ENCODE measurements at places on chromosomes 7 and 10.

DNA sequence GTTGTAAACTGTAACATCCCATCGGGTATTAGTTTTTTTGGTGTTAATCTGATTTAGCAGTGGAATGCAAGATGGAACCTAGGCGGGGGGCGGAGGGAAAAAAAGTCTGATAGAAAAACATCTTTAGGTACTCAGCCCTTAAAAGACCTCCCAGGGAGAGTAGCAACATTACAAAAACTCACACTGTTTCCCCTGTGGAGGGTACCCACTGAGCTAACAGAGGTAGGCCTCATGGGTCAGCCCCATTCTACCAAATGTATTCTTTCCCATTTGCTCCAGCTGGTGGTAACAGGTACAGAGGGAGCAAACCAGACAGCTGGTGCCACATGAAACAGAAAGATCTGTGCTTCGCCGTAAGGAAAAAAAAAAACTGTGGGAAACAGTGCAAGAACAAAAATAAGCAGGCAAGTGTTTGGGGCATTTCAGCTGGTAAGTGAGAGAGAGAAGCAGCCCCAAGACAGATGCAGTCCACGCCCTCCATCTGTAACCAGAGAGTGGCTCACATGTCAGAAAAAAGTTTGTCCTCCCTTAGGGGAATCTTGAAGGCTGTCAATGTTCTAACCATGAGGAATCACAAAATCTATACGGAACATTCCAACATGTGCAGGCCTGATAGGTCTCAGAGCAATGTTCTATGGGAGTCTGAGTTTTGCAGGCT, 65.3 kb downstream of the HOXA1 start:
- no peak for DNase-seq

DNA sequence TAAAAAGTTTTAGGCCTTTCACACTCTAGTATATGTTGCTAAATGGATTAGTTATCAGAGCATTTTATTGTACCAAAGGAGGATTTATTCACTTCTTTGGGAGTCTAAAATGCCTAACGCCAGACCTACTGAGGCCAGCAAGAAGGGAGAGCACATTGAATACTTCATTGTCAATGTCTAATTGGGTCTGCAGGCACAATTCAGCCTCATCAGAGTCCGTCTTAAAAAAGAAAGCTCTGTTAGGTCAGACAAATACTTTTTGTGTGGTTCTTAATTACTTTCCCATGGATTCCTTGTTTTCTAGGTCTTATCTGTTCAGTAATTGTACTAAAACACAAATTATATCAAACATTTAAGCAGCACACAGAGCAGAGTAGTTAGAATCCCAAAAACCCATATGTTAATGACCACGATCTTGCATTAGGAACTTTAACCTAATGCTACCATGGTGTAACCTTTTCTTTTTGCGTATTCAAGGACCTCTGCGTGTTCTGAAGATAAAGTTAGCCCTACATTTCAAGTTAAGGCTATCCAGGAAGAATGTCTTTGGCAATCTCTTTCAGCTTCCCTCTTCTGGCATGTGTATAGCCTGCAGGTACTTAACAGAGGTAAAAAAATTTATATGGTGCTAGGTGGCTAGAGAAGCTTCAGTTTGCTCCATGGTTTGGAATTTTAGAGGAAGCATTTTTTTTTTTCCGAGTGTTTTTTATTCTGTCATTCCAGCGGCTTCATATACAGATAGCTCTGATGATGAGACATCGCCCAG, 45.7 kb upstream of the STRIP2 start:
- DNase-seq = no peak

GRCh38 chr10:73407495-73407894, 6.4 kb downstream of the ANXA7 start:
- DNase-seq = no peak

DNA sequence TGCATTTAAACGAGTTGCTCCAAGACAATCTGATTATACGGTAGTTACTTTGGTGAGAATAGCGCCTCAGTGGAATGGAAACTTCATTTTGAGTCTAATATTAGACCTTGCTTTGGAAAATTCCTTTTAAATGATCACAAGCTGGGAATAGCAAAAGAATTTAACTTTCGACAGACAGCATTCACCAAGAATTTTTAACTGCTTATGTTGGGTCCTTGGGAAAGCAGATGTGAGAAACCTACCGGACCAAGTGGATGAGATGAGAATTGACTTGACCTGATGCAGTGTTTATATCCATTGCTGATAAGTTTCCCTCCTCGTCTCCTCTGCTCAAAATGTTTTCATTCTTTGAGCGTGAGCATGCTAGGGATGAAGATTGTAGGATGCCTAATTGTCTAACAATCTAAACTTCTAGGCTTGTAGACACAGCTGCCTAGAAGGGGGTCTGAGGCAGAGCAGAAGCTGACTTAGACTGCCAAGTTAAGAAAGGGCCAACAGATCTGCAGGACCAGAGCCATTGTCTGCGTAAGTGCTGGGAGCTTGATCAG, 126.9 kb downstream of the CNNM2 start:
- DNase-seq = no peak

- DNase-seq = no peak
These were observed 23.4 kb downstream of the VWA2 start for GRCh38 chr10:114262496-114262895.

DNA sequence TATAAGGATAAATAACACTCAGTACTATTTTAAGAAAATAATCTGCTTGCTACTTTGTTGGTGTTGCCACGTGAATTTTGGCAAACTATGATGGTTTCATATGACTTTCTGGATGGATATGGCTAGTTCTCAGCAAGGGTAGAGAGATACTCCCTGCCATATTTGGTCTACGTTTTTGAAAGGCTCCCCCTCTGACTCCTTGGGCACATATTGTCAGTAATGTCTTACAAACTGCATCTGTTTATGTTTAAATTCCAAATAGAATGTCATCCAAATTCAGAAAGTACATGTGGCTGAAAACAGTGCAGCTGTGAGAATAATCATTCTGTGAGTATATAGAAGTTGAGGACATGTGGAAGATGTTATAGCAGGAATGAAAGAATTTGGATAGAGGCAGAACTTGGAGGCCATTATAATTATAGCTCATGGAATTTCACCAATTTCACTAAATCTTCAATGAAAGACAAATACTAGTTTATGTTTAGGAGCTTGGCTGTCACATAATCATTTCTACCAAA, 107.8 kb downstream of the SRI start:
- no peak for DNase-seq

GRCh38 chr7:77954773-77955555, 156.4 kb downstream of the PHTF2 start:
- DNase-seq = no peak

DNA sequence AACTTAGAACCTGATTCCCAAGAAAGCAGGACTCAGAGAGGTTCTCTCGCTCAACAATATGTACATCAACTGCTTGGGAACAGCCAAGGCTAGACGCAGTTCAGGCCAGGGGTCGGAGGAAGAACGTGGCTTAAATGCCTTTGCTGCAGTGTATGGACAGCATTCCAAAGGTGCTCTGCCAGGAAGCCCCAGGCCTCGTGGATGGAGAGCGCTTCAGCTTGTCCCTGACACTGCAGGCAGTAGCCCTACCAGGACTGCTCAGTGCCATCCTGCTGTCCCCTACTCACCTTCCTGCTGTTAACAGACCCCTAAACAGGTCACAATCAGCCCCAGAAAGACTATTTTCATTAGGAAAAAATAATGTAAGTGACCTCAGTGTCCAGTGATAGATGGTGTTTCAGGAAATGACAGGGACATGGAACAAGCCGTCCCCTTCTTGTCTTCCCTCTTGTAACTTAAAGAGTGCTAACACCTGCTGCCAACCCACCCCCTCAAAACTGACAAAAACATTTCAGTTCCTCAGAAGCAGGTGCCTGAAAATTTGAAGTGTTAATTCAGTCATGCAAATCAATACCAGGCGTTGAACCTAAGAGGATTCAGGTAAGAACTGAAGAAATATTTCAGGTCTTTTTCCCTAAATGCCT, 16.5 kb downstream of the CREB3L2 start:
- no peak for DNase-seq

DNA sequence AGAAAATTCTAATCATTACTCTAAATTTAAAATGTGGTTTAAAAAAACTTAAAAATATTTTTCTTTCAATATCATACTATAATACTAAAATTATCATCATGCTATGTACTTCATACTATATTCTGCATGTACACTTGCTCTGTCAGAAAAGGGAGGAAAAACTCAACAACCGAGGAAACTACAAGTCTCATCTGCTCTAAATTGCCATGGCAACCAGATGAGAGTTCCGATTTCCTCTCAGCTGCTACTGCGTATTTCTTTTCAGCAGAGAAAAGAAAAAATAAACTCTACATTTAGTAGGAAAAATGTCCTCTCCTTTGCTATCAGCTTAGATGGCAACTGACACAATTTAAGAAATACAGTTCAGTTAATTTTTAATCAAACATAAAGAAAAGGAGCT, 178.9 kb downstream of the SRPK2 start:
- DNase-seq = no peak

DNA sequence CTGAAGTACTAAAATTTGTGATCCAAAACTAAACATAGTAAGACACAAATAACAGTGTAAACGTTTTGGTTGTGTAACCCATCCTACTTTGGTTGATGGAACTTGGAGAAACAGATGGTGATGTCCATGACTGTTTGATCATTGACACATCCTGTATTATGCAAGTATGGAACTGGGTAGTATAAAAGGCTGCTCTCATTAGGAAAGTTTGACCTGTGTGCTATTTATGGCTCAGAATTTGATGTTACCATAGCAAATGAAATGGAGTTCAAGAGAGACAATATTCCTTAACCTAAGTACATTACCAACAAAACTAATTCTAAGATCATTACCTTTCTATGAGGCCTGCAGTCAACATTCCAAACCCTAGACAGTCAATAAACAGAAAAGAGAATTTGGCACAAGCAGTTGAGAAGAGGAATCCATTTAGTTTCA, 39.9 kb downstream of the DKK1 start:
- no peak for DNase-seq

DNA sequence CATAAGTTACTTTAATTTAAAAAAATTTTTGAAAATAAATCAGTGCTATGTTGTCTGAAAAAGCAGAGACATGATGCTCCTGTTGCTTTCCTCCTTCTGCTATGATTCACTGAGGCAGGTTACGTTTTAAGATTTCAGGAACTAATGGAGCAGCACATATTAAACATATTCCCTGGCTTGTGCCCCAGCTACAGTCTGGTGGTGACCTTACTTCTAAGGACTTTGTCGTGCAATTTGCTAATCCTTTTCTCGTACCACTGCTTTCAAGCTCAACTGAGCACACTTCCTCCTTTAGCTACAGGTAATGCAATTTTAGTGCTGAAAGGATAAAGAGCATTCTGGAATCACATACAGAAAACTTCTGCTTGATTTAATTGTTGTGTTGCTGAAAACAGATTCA, 16.2 kb upstream of the PRR15 start:
- DNase-seq = no peak

- no peak for DNase-seq
These were observed 401 bp downstream of the LRRC27 start for GRCh38 chr10:132332433-132332754.

GRCh38 chr10:56874950-56875349, 513.9 kb upstream of the ZWINT start:
- DNase-seq = no peak

GRCh38 chr10:92702301-92702916, 12.7 kb downstream of the HHEX start:
- DNase-seq = no peak

DNA sequence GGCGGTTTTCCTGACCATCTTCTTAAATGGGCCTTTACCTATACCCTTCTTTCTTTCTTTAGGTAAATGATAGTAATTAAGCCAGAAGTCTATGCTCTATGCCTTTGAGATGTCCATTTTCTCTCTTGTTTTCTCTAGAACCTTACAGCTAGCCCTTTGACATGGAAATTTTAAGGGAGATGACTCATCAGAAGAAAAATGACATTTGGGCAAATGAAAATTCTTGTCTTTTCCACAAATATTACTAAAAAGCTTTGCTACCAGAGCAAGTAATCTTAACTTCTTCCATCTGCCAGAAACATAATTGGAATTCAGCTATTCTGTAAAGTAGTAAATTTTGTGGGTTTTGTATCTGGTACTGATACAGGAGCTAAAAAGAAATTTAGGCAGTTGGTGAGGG, 59.5 kb downstream of the CCDC3 start:
- DNase-seq = no peak

DNA sequence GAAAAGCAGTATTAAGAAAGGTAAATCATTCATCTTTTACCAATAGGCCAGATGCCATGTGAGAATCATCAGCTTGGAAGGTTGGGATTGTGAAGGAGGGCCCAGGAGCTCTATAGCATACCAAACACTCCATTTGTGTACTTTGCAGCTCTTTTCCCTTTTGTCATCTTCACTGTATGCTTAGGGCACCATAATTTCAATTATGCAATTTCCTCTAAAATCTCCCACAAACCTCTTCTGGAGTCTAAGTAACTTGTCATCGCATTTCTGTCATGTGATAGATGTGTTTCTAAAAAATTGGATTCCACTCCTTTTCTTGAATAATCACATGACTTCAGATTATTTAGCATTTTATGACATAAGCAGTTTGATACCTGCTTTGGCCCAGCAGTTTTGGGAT, 17.9 kb downstream of the RPP30 start:
- DNase-seq = no peak

GRCh38 chr7:71430246-71430645, 298.3 kb downstream of the GALNT17 start:
- no peak for DNase-seq

DNA sequence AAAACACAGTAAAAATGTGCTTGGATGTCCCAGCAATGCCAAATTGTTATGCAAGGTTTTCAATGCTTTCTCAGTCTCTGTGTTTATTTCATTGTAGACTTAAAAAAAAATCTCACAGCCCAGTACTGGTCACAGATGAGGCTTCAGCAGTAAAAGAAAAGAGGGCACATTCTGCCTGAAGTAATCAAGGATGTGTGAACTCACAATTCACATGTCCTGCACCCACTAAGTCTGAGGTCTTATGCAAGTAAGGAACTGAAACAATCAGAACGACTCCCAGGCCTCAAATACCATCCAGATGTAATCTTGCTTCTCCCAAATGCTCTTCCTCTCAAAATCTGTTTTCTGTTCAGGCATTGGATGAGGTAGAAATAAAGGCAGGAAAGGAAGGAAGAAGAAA, 33.7 kb downstream of the ADRB1 start:
- DNase-seq = no peak

DNA sequence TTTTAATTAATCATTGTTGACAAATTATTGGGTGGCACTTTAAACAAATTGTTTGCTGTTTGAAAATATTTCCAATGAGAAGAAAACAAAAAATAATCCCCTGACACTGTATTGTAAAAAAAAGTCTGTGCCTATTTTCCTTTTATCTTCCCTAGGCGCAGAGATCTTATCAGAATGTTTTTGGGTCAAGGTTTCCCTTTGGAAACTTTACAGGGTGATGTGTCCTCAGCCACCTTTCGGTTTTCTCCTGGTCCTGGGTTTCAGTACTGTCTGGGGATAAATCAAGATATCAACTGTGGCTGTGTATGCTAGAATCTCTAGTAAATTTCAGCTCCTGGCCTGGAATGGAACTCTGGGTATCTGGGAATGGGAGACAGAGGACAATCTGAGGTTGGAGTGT, 1.4 kb downstream of the ZNF107 start:
- DNase-seq = no peak

- no peak for DNase-seq
These were observed 304.9 kb upstream of the KAT6B start for GRCh38 chr10:74521526-74521925.
